ENCODE measurements at places on chromosomes 5 and 9.

DNA sequence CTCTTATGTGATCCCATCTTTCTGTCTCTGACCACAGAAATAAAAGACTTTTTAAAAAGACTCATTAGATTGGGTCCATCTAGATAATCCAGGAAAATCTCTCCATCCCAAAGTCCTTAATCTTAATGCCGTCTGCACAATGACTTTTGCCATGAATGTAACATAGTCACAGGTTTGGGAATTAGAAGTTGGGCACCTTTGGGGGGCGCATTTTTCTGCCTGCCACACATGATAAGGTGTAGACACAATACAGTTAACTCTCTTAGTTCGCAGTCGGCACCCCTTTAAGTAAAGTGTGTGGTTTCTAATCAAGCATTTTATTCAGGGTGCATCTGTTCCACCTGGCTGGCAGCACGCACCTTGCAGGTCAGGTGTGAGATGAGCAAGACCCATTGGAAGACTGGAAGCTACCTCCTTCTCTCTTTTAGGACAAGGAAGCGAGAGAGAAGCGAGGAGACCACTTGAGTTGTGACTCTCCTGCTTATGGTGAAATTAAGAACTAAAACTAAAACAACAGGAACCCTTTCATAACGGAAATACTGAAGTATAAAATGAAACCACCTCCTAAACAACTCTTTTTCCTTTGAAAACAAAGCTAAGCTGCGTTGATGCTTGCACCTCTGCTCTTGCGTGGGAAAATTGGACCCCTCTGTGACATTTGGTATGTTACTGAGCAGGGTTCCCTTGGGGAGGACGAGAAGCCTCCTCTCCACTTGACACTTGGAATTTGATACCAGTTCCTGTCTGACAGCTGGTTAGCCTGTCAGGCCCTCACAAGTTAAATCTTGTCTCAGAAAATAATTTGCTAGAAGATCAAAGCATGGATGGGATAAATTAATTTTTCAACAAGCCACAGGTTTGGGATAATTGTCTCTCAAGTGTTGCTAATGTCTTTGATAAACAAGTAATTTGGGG, 304.6 kb upstream of the DMRT1 start:
- DNase-seq, result no peak

GRCh38 chr5:128234928-128235641, 151.5 kb downstream of the SLC12A2 start:
- no peak for DNase-seq

GRCh38 chr9:98241357-98242300, 13.8 kb downstream of the TBC1D2 start:
- DNase-seq, result peak; percentile 12

GRCh38 chr5:178106556-178107239, 6.6 kb upstream of the N4BP3 start:
- DNase-seq, result no peak

GRCh38 chr5:126954981-126955380, 75.4 kb downstream of the MARCHF3 start:
- no peak for DNase-seq

- no peak for DNase-seq
Measured at GRCh38 chr5:125274211-125274610, 527.8 kb upstream of the ZNF608 start.

GRCh38 chr5:80590766-80591165, 20.7 kb upstream of the ANKRD34B start:
- DNase-seq, result no peak

DNA sequence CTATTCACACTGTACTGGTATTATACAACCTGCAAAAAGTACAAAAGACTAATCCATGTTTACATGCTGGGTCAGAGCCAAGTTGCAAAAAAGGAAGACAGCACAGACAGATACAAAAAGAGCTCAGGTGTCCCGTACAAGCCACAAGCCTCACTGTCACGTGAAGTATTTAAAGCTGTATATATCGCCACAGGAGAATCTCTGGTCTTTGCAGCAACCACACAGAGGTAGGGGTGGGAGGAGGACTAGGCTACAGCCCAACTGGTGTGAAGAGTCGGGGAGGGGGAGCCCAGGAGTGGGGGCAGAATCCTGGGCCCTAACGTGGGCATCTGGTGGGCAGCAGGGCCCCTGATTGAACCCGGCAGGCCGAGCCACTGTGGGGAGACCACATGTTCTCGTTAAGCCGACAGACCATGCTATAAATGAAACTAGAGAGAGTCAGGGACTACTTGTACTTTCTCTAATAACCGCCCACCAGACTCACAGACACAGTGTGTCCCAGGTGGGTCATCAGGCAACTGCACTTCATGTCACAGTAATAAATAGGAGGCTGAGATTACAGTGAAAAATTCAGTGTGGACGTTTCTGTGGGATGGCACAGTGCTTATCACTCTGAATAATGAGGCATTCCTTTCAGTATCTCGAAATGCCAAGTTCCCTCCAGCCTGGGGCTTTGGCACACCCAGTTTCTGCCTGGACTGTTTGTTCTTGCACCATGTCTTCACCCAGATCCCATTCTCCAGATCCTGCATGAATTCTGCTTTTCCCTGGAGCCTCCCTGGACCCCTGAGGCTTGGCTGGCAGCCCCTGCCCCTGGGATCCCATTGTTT, 79.3 kb upstream of the SH3PXD2B start:
- no peak for DNase-seq

DNA sequence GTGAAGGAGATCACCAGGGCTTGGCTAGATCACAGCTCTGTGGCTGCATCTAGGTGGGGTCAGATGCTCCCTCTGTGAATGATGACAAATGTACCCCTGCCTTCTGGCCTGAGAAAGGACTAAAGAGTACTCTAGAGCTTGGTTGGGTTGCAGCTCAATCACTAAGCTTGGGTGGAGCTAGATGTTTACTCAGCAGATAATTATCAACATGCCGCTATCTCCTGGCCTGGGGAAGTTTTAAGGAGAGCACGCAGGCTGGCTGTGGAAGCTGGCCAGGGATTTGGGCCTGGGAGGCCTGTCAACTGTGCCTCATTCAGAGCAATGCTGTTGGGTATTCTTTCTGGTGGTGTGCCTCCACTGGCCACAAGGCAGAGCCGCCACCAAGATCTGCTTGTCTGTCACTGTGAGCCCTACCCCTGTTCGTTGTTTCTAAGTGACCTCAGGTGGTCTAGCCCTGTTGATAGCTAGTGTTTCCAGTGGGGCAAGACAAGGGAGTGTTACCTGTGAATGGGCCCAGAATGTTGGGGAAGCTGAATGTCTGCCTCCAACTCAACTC, 181.7 kb downstream of the ADGRV1 start:
- no peak for DNase-seq

GRCh38 chr9:113888336-113888735, 12.2 kb downstream of the ZNF618 start:
- DNase-seq, result no peak

DNA sequence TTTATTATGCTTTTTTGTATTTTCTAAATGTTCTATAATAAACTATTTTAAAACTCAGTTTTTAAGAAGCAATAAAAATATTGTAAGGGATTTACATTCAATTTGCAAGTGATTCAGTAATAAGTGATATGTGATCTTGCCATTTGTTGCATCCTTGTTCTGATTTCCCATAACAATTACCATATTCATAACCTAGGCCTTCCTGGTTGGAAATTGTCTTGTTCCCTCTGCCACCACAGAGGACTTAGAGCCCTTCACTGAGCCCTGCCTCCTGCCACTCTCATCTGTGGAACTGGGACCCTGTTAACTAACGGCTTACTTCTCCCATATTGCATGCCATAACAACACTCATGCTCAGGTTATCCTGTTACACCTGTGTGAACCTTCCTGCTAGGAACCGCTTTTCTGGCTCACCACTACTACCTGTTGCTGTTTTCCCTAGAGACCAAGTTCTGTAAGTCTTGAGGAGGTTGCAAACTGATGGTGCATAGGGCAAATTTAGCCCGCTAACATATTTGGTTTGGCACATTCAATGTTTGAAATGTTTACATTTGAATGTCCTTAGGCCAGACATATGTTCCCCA, 32.9 kb upstream of the DTWD2 start:
- no peak for DNase-seq

- no peak for DNase-seq
Measured at GRCh38 chr9:68437785-68438184, 81.4 kb downstream of the PGM5 start.

GRCh38 chr5:181164076-181164952, 16.9 kb downstream of the OR2V2 start:
- DNase-seq, result no peak

DNA sequence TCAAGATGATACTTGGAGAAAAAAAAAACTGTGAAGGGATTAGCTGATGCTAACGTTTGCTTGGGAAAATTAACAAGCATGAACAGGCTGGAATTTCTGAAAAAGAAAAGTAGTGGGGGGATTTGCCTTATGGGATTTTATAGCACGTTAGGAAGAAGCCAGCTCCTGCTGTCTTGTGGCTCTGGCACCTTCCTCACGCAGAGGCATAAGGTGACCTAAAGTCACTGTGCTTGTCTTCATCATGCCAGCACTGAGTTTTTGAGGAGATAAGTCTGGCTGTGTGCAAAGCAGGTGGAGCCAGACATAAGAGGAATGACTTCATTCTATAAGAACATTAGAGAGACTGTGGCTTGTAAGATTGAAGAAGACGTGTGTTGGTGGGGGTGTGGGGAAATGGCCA, 94.4 kb upstream of the MAP1B start:
- no peak for DNase-seq

GRCh38 chr5:38078161-38078560, 180.2 kb upstream of the EGFLAM start:
- no peak for DNase-seq

- DNase-seq, result no peak
Measured at GRCh38 chr5:61178702-61179101, 16.4 kb upstream of the SMIM15 start.

DNA sequence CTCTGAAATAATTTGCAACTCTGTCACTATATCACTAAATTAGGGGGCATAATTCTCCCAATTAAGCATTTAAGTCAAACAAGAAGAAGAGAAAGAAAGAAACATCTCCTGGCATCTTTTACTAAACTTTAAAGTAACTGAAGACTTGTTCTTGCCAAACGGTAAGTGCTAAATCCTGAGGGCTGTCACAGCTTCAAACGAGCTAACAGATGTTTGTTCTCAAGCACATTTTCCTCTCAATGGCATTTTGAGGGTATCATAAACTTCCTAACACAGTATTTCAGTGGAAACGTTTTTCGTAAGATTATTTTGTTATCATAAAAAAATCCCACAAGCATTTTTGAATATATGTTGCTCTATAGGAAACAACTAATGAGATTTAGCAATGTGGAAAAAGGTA, 169.5 kb upstream of the TAS2R1 start:
- DNase-seq, result no peak

DNA sequence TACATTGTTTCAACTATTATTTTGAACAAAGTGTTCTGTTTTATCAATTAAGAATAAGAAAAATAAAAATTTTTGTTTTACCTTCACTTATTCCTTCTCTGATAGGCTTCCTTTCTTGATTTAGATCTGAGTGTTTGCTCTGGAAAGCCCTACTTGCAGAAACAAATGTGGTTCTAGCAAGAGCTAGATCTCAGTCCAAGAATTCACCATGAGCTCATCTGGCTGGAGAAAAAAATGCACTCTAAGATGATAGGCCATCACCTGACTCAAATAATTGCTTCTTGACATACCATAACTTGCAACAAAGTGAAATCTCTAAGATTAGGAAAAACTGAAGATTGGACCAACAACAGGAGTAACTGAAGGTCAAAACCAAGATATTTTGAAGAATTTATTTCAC, 6.3 kb upstream of the RLN2 start:
- no peak for DNase-seq

DNA sequence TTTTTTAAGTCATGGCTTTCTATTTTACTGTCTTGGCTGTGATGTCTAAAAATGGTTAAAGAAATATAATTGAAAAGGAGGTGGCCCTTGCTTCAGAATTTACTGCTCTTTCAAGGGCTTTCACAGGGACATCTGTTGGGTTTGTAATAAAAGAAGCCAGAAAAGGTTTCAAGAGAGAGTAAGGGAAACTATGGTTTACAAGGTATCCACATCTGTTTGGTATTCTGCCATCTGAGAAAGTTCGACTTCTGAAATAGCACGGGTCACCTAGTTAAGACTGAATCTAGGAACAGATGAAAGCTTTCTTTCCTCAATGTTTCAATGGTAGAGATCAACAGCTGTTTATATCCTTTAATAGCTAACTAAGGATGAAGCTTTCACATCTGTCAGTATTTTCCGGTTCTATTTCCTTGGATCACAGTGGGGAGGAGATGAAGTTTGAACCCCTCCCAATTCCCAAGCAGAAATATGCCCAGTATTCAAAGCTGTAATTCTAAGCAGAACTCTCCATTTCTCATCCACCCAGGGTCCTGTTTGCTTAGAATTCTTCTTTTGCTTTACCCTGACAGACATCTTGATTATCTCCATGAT, 72.8 kb upstream of the IFNK start:
- no peak for DNase-seq

DNA sequence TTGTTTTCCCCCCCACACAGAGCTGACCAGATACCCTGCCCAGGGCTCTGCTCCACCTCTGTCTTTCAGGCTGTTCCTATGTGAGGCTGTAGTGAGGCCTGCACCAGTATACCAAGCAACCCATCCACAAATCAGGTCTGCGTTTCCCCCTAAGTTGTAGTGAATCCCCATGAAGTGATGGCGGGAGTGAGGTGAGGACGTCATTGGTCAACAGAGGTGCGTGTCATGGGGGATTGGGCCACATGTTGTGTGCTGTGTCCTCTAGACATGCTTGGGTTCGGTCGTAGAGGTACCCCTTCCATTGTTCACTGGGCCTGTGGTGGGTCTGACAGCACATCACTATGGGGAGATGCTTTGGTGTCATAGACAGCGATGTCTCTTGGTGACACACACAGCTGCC, 184.6 kb downstream of the CACNA1B start:
- DNase-seq, result peak; percentile 63

DNA sequence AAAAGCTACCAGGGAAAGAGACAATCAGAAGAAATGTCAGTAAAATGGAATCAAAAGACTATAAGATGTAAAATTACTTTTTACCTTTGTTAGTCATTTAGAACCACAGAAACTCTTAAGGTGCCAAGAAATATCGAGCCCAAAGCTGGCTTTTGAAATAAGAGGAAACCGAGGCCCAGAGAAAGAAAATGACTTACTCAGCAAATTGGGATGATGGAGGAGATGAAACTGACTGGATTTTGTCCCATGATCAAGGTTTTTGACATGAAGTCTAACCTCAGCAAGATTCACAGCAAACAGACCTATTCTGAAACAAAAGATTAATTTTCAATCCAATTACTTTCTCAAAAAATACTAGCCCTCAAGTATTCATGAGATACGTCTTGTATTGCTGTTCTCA, 696.2 kb upstream of the WWC1 start:
- DNase-seq, result no peak

Data from posterior cingulate gyrus (tissue), 11 donors.